ENCODE measurements at places on chromosomes 1 and 21.

GRCh38 chr1:203065191-203065590 is 20.6 kb downstream of the MYOG start:
- no peak for DNase-seq

DNA sequence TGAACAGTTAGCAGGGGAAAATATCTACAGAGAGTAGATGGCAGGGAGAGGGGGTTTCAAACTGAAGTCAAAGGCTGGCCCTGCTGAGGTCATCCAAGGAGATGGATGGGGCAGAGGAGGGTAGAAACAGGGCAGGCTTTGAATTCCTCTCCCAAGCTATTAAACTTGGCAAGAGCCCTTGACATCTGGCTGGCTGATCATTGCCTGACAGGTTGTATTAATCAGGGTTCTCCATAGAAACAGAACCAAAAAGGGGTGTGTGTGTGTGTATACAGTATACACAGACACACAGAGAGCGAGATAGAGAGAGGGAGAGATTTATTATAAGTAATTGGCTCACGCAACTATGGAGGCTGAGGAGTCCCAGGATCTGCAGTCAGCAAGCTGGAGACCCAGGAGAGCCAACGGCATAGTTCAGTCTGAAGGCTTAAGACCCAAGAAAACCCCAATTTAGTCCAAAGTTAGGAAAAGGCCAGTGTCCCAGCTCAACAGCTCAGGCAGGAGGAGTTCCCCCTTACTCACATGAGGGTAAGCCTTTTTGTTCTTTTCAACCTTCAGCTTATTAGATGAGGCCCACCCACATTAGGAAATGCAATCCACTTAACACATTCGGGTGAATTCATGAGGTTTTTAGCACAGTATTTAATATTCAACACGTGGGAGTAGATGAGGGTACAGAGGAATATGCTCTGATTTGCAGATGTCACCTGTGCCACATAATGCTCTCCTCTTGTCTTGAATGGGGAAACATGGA is 46.7 kb upstream of the HAO2 start:
- no peak for DNase-seq

- DNase-seq: no peak
Observed at GRCh38 chr1:150572918-150573647, 6.3 kb downstream of the MCL1 start.

DNA sequence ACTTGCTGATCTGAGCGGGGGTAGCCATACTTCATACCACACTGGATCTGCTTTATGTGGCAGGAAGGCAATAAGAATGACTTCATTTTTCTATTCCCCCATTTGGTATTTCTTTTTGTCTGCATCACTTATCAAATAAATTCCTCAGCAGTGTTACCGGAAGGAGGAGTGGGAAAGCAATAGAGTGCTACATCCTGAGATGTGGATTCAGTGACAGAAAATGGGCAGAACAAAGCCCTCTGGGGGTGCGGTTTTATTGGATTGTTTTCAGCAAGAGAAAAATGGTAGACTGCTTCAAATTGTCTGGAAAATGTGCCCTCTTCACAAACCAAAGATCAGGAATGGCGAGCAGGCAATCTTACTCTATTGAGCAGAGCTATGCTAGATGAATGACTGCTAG is 751.9 kb upstream of the NEGR1 start:
- DNase-seq: no peak

Data from midbrain (tissue), 1 donor.